KG1 (cell line): ENCODE measurements at places on chromosomes 6 and 20.

GRCh38 chr6:119848696-119849095, 499.1 kb upstream of the MAN1A1 start:
- DNase-seq: no peak

DNA sequence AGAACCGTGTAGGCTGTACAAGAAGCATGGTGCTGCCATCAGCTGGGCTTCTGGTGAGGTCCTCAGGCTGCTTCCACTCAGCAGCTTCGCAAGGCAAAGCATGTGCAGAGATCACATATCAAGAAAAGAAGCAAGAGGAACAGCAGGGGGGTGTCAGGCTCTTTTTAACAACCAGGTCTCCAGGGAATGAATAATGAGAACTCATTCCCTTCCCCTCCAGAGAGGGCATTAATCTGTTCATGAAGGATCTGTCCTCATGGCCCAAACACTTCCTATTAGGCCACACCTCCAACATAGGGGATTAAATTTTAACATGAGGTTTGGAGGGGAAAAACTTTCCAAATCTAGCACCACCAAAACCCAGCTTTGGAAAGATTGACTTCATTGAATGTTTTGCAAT, 20.0 kb downstream of the GINM1 start:
- no peak for DNase-seq

DNA sequence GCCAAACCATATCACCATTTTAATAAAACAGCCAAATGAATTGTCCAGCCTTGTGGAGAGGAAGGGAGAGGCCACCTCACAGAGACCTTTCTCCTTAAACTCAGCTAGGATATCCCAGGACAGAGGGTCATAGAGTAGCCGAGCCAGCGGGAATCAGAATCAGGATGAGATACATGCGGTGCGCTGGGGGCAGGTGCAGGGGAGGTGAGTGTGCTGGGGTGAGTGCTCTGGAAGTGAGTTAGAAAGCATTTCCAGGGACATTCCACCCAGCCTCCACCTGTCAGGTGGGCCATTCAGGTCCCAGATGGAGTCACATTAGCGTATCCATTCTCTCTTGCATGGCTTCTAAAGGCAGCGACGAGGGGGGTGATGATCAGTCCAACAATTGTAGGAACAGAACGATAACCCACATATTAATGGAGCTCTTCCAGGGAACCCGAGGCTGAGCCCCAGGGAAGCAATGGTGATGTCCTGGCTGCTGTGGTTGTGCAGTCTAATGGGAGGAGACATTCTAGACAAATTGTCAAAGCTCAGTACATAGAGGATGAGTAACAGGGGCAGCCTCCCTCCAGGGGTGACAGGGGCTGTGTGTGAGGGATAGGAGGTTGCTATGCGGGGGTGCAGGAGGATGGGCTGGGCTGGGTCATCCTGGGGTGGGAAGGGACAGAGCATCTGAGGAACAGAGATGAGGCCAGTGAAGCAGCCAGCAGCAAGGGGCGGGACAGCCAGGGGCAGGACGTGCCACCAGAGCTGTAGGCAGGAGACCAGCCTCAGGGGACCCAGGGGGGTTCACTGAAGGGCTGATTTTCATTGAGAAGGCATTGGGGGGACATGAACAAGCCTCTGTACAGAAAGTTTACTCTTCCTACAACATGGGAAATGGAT, 88.7 kb upstream of the FRMD1 start:
- no peak for DNase-seq

DNA sequence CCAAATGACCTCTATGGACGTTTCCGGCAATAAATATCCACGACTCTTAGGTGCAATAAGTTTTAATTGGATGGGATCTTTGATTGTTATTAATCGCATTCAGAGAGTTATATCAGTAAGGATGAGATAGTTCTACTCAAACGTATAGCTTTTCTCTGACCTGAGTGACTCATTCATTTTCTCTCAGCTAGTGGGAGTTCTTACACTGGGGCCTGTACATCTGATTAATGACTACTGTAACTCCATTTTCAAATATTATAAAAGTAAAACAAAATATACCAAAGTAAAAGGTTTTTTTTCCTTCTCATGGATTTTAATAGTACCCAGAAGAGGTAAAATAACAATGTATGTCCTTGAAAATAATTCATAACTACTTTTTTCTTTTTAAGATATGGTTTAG, 41.1 kb upstream of the SAMD5 start:
- DNase-seq: no peak

GRCh38 chr20:32432277-32432676, 74.1 kb downstream of the ASXL1 start:
- DNase-seq: no peak

GRCh38 chr20:43949741-43950618, 35.3 kb downstream of the TOX2 start:
- peak; percentile 67 for DNase-seq

- DNase-seq: no peak
Observed at GRCh38 chr20:40811660-40812414, 122.8 kb upstream of the MAFB start.
